ENCODE measurements at places on chromosomes 6 and 20.

DNA sequence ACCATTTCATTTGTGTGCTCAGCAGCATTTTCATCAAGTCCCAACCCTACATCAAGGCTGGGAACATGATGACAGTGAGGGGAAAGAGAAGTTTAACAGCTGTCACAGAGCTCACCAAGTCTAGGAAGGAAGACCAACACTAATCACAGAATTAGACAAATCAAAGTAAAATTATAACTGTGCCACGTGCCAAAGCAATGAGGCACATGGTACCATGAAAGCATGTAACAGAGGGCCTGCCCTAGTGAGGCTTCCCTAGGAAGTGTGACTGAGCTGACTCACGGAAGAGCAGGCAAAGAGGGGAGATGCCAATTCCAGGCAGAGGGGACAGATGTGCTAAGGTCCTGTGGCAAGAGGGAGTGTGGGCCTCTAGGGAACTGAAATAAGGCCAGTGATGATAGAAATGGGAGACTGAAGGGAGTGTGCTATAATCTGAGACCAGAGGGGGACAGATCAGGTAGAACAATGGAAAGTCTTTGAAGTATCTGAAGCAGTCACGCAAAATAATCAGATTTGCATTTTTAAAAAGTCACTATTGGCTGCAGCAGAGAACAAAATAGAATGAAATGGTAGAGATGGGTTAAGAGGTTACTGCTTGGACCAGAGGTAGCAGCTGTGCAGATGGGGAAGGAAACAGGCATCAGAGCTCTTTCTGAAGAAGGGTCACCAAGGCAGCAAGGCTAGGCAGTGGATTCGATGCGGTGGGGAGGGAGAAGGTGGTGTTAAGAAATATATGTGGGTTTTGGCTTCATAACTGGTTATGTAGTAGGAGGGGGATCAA, 86.8 kb downstream of the GPR6 start:
- DNase-seq, result no peak

- DNase-seq, result no peak
These were observed 31.7 kb downstream of the MOXD1 start for GRCh38 chr6:132369526-132369925.

DNA sequence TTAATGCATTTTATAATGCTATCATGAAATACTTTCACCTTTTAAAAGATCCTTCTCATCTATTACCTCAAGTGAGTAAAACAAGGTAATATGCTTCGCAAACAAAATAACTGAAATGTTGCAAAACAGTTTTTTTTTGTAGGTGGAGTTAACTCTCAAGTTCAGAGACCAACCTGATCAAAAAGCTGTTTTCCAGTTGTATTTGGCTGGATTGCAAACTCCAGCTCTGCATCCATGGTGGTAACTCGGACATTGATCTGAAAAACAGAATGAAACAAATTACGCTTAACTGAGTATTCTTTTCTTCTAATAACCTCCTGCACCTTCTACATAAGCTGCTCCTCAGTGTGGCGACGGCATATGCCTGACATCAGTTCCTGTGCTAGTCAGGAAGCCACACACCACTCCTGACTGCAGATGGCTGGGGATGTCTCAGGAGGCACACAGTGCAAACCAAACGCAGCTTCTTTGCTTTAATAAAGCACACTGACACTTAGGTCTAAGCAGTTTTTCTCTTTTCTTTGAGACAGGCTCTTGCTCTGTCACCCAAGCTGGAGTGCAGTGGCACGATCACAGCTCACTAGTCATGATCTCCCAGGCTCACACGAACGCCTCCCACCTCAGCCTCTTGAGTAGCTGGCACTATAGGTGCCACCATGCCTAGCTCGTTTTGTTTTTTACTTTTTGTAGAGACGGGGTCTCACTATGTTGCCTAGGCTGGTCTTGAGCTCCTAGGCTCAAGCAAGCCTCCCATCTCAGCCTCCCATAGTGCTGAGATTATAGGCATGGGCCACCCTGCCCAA, 29.9 kb downstream of the EZR start:
- no peak for DNase-seq

DNA sequence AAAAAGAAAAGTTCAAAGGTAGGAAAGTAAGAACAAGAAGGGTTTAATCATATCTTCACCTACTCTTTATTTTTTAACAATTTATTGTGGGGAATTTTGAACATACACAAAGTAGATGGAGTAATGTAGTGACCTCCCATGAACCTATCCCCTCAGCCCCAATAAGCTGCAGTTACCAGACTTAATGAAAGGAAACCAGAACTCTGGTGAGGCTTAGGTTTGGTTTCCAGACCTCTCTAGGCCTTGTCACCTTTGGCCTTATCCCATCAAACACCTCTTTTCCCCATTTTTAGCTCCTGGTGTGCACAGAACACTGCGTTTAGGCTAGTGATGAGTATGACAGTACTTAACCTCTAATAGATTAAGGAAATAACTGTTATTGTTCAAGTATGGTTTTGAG, 42.0 kb downstream of the CBFA2T2 start:
- DNase-seq, result peak; percentile 42

DNA sequence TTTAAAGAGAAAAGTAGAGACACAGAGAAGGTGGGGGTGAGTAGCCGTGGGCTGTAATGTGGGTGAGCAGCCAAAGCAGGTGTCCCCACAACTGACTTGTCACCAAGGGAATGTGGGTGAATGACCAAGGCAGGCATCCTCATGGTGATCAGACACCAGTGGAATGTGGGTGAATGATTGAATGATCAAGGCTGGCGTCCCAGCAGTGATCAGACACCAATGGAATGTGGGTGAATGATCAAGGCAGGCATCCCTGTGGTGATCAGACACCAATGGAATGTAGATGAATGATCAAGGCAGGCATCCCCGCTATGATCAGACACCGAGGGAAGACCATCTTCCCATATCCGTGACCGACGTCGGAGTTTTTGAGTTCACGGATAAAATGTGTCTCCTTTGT, 49.8 kb upstream of the OR14J1 start:
- no peak for DNase-seq

DNA sequence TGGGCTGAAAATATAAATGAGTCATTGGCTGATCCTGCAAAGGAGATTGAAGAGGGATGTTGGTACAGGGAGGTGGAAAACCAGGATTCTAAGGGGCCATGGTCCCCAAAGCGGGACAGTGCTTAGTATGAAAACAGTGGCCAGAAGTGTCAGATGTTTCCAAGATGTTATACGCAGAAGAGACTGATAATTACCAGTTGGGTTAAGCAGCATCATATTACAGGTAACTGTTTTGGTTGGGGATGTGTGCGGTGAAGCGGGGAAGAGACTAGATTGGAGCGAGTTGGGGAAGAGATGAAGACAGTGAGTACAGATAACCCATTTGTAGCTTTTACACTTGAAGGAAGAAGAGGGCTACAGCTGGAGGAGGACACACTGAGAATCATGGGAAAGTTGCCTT, 80.8 kb downstream of the PLEKHG1 start:
- DNase-seq, result no peak

GRCh38 chr20:23582293-23582692, 14.0 kb upstream of the CST9L start:
- no peak for DNase-seq

DNA sequence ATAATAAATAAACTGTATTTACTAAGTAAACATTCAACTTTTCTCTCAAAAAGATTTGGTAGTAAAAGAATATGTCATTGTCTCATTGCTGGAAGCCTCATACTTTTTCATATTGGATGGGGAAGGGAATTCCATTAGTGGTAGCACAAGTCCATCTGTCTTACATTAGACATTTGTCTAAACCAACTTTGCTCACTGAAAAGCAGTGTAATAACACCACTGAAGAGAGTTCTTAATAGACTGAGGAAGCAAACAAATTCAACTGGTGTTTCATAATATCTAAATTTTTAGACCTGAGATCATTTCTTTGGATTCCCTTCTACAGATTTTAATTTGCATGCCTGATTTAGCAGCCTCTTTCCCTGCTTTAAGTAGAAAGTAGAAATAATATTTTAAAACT, 62.7 kb downstream of the PLCB1 start:
- no peak for DNase-seq

DNA sequence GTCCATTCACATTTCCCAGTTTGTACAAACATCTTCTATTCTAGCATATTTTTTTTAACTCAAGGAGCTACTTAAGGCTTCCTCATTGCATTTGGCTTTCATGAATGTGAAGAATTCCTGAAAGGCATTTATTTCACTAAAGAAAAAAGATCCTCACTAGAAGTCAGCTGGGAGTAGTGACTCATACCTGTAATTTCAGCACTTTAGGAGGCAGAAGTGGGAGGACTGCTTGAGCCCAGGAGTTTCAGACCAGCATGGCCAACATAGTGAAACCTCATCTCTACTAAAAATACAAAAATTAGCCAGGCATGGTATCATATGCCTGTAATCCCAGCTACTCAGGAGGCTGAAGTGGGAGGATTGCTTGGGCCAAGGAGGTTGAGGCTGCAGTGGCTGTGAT, 30.9 kb upstream of the XRN2 start:
- no peak for DNase-seq

DNA sequence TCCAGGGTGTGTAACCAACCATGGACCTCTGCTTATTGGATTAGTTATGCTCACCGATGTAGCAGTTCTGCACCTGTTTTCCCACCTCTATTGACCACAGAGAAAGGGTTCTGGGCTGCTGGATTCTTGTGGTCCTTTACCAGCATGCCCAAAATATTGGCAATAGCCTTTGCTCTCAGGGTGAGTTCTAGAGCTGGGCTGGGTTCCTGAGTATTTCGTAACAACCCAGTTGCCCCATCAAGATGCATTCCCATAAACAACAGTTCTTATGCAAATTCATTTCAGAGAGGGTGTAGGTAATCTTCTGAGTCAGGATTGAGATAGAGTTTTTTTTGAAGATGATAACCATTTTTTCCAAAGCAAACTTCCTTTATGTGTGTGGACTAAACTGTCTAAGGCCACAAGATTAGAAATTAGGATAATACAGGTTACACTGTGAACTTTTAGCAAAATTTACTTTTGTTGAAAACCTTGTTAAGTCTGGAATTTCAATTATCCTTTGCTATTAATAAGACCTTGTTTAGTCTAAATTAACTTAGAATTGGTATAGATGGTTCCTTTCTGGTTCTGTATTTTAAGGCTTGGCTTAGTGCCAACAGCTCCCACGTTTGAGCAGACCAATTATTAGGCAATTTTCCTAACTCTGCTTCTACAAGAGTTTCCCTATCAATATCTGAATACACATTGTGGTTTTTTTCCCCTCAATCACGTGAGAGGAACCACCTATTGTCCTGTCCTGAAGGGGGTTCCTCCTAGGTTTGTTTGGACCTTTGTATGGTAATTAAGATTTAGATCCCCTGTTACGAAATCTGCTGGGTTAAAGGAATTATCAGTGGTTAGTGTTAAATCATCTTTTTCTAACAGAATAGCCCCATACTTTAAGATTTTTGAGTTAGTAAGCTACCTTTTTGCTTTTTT, 46.1 kb downstream of the TBX18 start:
- no peak for DNase-seq

DNA sequence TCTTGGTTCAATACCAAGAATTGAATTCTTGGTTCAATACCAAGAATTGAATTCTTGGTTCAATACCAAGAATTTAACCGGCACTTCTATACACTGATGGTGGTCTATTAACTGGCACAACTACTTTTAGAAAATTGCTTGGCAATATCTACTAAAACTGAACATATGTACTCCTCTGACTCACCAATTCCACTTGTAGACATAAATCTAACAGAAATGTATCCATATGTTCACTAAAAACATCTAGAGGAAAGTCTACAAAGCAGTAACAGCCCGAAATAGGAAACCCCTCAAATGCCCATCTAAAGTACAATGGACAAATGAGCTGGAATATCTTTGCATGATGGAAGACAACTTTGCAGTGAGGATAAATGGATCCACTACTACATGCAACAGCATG, 71.9 kb downstream of the KIF16B start:
- no peak for DNase-seq

- DNase-seq, result peak; percentile 86
These were observed 4.0 kb downstream of the MKKS start for GRCh38 chr20:10430000-10430466.

- no peak for DNase-seq
These were observed 7.0 kb downstream of the ADTRP start for GRCh38 chr6:11771473-11772048.

DNA sequence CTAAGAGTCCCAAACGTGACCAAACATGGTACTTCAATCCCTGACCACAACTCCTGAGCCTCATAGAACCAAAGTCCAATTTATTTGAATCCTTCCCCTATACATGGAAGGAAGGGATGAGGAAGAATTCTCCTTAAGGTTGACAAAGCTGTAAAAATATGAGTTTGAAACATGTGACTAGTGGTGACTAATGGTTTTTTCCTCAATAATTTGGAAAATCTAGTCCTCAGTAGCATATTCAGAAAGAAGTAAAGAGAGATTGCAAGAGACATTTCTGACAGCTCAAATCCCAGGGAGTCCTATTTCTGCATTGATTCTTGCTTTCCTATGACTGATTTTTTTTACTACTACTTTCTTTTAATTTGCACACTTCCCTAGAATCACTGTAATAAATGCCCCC, 443.7 kb downstream of the FRK start:
- DNase-seq, result no peak

GRCh38 chr6:156131221-156131903, 645.8 kb upstream of the ARID1B start:
- no peak for DNase-seq

DNA sequence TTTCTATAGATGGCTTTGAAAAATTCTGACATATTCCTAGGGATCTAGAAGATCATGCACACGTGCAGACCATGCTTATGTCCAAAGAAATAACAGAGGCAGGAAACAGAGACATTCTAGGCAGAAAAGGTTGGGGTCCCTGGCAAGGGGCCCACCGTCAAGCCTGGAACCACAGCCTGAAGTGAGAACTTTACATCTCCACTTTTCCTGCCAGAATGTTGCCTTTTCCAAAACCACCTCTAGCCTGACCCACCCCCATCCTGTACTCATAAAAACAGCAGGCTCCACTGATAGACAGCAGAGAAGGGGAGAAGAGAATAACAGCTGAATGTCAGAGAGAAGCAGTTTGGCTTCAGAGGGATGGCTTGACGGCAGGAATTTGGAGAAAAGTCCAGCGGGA, 257.3 kb upstream of the NT5E start:
- no peak for DNase-seq

DNA sequence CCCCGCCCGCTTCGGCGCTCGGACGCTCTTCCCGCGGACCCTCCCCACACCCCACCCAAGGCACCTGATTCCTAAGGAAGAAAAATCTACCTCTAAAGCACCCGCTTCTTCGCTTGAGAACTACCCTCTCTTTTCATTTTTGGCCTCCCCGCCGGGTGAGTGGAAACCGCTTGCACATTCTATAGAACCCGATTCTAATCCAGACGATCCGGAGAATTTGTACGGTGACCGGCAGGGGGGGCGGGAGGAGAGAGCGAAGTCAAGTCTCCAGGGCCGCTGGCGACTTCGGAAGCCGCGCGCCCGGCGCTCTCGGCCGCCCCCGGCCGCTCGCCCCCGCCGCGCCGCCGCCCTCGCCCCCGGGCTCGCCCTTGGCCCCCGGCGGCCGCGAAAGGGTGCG, at the start of gene RBM24:
TSS of gene RBM24 (plus strand) at position 262 of the 397 bp plus-strand sequence. CDS start 221 bp downstream, outside the sequence.
- DNase-seq, result peak; percentile 78
